ENCODE measurements at places on chromosomes 16 and 17.

GRCh38 chr17:55368706-55369105 lies 52.9 kb downstream of the MMD start:
- DNase-seq: no peak

DNA sequence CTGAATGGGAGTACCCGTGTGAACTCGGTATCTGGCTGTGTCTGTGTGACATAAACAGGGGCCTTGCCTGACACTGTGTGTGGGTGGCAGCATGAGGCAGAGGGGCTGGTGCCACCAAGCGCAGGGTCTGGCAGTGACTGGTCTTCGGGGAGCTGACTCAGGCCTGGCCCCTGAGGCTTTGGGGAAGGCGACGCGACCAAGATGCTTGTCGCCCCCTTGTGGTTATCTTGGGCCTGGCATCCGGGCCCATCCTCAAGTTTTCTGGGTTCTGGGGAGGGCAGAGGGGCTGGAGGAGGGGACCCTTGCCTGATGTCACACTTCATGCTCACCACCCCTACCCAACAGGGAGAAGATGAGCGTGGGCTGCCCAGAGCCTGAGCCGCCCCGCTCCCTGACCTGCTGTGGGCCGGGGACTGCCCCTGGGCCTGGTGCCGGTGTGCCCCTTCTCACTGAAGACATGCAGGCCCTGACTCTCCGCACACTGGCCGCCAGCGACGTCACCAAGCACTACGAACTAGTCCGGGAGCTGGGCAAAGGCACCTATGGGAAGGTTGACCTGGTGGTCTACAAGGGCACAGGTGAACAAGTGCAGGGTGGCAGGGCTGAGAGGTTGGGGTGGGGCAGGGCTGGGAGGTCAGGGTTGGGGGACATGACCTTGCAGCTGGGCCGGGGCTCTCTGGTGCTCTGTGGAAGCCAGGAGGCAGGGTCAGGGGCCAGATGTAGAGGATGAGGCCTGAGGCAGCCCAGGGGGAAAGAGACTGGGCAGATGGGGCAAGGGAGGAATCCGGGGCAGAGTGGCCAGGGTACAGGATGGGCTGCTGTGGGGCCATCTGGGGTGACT lies 24.9 kb downstream of the SBK1 start:
- DNase-seq: peak; percentile 70

DNA sequence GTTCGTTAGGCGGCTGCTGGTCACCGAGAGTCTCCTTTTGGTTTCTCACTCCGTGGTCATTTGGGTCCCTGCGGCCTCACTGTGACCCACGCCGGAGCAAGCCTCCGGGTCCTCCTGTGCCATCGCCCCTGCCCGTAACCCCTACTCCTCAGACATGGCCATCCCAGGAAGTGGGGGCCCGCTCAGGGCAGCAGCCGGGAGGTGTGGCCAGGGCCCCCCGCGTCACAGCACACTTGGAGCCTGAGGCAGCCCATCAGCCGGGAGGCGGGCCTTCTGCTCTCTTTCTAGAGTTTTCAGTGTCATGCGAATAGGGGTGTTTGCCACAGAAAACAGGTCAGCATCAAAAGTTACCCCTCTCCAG lies 7.9 kb upstream of the WFIKKN1 start:
- no peak for DNase-seq

- DNase-seq: no peak
Measured at GRCh38 chr17:47696717-47697642, 3.0 kb downstream of the TBKBP1 start.

DNA sequence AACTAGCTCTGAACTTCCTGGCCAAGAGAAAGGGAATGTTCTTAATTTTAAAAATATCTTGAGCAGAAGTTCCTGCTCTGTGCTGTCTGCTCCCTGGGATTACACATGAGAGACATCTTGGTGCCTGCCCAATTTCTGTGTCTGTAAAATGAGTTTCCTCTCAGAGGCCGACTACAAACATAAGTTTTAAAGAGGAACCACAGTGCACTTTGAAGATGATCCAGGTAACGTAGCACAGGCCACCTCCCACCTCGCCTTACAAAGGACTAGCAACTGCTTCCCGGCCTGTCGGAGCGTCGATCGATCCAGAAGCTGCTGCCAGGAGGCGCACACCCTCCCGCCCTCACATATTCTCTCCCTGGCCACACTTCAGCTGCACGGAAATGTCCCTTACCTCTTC lies 55.0 kb upstream of the ATP2A3 start:
- DNase-seq: no peak

DNA sequence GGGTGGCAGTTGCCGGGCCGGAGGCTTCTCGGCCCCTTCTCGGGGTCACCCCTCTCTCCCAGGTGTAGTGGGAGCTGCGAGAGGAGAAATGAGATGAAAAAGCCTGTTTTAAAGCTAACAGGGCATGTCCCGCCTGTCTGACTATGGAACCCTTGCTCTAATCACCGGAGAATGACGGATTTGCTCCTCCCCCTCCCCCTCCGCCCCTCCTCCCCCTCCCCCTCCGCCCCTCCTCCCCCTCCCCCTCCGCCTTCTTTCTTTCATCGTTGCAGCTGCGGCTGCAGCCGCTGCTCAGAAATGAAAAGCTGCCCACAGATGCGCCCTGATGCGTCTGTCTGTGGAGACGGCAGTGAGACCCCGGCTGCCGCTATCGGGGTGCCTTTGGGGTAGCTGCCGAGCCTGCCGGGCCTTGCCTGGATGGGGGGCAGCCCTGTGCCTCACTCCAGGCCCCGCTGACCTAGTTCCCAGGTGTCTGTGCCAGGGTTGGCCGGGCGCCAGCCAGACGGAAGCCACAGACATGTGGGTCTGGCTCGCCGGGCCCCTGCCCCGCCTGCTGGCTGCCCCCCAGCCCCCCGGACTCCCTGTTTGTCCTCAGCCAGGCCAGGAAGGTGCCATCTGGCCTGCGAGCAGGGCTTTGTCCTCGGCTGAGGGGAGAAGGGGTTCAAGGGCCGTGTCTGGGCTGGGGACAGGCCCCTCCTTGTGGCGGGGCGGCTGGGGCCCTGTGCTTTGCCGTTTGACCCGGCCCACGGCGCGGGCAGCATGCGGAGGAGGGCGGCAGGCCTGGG lies 37.7 kb downstream of the GINS2 start:
- DNase-seq: no peak

- no peak for DNase-seq
Measured at GRCh38 chr16:72362973-72363372, 191.0 kb upstream of the PMFBP1 start.

DNA sequence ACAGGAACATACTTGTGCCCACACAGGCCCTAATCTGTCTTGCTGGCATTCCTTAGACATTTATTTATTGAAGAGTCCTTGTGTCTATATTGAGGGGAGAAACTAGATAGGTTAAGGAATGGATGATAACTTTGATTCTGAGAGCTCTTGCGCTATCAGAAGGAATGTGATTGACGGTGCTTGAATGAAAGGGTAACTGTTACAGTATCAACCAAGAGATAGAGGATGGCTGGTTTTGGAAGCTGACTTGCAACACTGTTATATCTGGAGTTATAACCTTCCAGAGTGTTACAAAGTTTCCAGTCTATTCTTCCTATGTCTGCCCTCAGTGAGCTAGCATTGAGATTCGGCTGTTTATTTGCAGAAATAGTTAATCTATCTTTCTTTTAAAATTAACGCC lies 36.5 kb downstream of the PRKCA start:
- no peak for DNase-seq

DNA sequence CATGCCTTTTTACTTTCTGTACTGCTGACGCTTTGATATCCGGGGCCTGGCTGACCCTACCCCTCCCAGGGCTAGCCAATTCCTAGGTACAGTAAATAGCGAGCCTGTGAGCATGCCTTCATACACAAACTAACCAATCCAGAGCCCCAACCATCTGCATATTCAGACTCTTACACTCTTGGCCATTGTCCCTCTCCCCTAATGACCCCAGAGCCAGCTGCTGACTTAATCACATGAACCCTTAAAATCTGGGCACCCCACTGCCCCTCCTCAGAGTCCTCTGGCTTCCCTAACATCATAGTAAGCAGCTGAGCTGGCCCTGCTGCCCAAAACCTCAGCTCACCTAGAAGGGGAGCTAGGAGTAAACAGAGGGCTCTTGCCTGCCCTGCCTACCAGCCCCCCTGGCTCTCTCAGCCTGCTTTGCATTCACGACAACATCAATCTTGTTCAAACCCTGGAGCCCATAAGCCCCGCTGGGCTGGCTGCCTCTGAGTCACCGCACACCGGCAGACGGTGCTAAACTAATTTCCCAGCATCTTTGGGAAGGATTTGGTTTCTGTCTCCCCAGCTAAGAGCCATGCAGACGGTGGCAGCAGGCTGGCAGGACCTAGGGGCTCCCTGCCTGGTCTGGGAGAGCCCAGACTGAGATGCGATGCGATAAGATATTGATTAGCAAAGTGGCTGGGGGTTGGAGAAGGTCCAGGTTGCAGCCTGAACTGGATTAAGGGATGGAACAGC lies 63.2 kb downstream of the CLEC19A start:
- no peak for DNase-seq

GRCh38 chr16:3460121-3460520 lies 16.6 kb downstream of the NAA60 start:
- DNase-seq: no peak

DNA sequence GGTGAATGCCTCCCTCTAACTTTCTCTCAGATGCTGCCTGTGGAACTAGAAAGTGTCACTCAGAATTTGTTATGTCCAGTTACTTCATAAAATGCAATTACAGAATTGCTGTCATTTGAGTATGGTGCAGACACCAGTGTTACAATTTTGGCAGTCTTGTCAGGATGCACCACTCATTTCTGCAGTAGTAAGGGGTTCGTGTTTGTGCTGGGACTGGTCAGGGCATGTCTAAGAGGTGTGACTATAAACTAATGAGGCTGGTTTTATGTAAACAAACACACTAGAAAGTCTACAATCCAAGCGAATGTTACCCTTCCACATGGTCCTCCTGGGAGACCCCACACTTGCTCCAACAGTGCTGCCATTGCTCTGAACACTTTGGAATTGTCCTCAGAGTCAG lies 206.2 kb downstream of the ANKFN1 start:
- no peak for DNase-seq

DNA sequence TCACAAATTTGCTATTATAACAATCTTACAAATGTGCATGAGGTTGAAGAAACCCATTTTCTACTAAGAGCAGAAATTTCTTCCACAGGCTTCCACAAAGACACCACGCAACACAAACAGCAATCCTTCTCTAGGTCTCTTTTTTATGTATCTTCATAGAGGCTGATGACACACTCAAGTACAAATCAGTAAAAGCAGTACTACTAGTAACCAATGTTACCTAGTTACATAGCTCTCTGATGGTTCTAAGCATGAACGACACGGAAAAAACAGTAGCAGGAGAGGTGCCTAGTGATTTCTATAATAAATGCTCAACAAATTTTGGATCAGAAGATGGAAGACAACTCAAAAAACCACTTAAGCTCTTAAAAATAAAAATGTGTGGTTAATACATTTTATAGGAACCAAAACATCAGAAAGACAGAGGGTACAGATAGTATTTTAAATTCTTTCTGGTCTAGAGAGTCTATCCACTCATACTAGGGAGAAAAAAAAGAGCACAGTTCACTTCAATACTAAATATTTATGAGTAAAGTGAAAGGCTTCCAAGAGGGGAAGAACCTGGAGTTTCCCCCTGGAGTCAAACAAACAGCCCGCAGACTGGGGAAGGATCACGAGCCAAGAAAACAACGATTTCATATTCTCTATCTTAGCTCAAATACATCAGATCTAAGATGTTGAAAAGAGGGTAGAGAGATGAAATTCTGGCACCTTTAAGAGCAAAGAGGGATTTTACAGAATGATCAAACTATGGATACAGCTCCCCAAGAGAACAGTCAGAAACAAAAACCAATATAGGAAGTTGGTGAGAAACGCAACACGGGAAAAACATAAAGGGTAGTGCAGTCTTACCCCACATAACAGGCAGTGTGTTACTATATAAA lies 40.2 kb downstream of the SMG6 start:
- DNase-seq: no peak

DNA sequence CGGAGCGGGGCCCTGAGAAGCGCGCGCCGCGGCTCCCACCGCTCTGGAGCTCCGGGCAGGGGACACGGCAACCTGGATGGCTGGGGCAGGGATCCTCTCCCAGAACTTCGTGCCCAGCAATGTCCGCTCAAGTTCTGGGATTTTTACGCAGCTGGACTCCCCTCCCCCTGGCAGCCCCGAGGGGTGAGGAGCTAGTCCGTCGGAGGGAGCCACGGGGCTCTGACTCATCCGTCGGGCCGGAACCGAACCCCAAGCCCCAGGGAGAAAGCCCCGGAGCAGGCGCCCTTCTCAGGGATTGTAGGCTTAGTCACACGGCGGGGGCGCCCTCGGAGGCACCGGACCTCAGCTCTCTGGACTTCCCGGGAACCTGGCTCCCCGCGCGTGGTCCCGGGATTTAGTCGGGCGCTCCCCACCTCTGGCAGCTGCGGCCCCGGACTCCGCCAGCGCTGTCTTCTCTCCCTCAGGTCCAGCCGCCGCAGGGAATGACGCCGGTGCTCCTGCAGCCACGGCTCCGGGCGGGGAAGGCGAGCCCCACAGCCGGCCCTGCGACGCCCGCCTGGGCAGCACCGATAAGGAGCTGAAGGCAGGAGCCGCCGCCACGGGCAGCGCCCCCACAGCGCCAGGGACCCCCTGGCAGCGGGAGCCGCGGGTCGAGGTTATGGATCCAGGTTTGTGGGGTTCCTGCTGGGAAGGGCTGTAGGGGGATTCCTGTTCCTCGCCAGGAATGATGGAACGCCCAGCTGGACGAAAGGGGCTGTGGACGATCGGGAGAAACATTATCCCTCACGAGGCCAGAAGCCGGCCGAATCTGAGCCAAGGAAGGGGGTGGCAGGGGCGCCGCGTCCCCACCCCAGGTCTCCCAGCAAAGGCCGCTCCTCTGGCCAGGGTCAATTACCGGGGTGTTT lies 830 bp downstream of the SPHK1 start:
- no peak for DNase-seq

GRCh38 chr16:16073891-16074881 lies 124.8 kb downstream of the ABCC1 start:
- DNase-seq: no peak

- no peak for DNase-seq
Measured at GRCh38 chr16:85544016-85544415, 69.1 kb upstream of the GSE1 start.

- no peak for DNase-seq
Measured at GRCh38 chr16:13953501-13953900, 33.5 kb downstream of the ERCC4 start.

GRCh38 chr16:85553436-85554113 lies 59.5 kb upstream of the GSE1 start:
- DNase-seq: no peak

GRCh38 chr17:40520991-40521453 lies 19.6 kb upstream of the TNS4 start:
- no peak for DNase-seq

- no peak for DNase-seq
Measured at GRCh38 chr17:47763913-47764582, 31.0 kb downstream of the TBX21 start.

GRCh38 chr17:29111816-29112499 lies 68.2 kb downstream of the MYO18A start:
- peak; percentile 70 for DNase-seq

- DNase-seq: no peak
Measured at GRCh38 chr16:69338557-69339288, 641 bp downstream of the COG8 start.

- DNase-seq: no peak
Measured at GRCh38 chr17:37305406-37305905, 70.3 kb upstream of the C17orf78 start.
